GM19239 (cell line): ENCODE measurements at places on chromosomes 7 and 10.

GRCh38 chr10:22697800-22698199 lies 16.6 kb downstream of the PIP4K2A start:
- DNase-seq: no peak

DNA sequence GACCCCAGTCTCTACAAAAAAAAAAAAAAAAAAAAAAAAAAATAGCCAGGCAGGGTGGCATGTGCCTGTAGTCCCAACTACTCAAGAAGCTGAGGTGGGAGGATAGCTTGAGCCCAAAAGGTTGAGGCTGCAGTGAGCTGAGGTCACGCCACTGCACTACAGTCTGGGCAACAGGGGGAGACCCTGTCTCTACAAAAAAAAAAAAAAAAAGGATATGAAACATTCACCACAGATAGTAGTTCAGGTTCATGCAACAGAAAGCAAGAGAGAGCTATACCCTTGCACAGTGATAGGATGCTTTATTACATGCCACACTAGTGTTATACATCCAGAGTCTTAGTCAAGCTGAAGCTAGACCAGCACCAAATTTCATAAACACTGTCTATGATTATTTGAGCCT lies 148.4 kb upstream of the KAT6B start:
- DNase-seq: peak; percentile 36

DNA sequence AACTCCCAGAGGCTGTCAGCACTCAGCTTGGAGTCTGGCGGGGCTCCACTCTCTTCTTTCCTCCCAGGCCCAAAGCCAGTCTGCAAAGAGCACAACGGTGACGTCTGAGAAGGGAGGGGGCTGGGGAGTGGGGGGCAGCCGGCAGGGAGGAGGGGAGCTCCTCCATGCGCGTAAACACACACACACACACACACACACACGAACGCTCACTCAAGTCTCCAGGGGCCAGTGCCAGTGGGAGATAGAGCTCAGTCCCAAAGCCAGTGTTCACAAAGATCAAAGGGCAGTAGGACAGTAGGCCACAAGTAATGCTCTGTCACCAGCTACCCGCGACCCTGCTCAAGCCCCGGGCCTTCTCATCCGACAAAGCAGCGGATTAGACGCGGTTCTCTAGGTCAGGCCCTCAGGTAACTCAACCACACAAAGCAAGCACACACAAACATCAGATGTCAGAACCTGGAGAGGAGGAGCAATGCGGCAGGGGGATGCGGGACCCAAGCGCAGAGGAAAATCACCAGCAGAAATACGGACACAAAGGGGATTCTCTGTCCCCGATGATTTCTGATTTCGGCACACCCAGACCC lies 19.9 kb downstream of the TCAF1 start:
- no peak for DNase-seq

- DNase-seq: no peak
Observed at GRCh38 chr7:146645383-146645976, 528.9 kb downstream of the CNTNAP2 start.

DNA sequence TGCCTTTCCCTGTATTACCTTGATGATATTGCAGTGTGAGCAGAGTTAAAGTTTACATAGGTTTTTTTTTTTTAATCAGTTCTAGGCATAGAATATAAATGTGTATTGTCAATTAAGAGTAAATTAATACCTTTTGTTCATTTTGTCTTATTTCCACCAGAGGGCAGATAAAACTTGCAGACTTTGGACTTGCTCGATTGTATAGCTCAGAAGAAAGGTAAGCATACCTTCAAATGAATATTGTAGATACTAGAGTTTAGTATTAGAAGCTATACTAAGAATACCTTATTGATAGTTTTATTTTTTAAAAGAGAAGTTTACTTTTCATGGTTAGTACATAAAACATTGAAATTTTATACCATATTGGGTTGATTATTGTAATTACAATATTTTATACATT lies 86.8 kb downstream of the MPLKIP start:
- no peak for DNase-seq

DNA sequence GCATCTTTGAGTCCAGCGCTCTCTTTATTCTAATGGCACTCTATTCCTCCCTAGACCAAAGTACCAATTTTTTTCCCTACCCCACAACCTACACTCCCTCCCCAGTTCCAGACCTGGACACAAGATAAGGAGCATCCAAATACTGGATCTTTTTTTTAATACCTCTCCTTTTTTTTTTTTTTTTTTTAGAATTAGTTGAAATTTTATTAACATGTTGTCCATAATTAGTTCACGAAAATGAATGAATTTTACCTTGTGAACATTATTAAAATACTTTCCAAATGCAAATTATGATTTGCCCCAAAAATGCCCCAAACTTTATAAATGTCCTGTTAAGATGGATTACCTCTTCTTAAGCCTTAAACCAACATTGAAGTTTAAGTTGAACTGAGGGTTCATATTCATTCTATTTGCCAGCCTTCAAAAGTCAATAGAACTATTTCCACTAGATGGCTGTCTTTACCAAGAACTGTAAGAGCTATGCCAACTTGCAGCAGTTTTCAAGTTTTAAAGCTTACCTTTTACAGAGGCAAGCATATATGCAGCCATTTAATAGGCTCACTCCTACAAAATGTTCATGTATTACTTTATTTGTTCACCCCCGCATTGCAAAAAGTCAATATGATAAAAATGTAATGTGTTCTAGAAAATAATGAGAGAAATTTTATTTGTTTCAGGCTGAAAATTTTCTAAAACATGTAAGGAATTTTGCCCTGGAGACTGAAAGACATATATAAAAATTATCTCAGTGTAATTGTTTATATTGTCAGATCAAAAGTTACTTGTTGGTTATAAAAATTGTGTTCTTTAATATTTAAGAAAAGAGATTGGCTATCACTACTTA lies 39.7 kb upstream of the TNKS2 start:
- peak; percentile 9 for DNase-seq

- DNase-seq: no peak
Observed at GRCh38 chr7:24866004-24866615, 108.8 kb upstream of the GSDME start.

DNA sequence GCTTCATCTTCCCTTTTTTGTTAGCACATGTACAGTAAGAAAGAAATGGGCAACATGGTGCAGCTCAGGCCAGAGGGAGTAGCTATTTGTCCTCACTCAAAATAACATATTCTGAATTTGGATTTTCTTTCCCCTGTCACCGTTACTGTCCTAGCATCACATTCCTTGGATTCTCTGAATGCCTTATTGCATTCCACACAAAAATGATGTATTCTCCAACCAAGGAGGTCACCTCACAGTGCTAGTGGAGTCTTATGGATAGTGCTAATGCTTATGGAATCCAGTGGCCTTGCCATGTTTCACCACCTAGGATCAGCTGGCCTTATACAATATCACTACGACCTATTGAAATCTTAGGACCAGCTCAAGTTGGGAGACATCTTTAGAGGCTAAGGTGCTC lies 7.2 kb downstream of the PRSS58 start:
- DNase-seq: no peak

- DNase-seq: no peak
Observed at GRCh38 chr10:72702868-72703581, 11.1 kb downstream of the MCU start.

DNA sequence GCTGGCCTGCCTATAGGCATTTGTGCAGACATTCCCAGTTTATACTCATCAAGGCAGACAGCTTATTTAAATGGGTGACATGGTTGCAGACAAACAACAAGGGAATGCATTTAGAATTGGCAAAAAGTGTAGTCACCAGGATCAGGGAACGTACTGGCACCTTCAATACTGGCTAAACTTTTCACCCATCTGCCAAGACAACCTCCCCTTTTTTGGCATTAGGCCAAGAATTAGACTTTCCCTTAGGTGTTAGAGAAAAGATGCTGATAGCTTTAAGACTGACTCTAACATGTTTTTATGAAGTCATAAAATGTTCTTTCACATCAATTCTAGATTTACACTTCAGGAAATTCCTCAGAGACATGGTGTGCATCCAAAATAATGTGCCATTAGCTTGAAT lies 365.9 kb downstream of the PHTF2 start:
- DNase-seq: no peak

GRCh38 chr7:114450431-114450830 lies 35.8 kb downstream of the FOXP2 start:
- DNase-seq: no peak

DNA sequence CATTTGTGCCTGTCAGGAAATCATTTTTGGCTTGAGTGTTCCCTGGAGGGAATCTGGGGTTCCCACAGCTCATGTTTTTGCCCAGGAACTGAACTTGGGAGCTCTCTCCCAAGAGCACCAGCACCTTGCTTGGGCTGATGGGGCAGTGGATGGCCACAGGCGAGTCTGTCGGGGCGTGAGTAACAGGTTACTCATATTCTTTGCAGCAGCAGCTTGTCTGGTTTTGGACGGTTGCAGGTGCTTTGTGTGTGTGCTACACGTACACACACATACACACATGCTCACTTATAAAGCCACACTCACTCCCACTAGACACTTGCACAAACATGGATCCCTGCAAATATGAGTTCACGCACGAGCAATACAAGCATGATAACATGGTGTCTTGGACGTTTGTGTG lies 2.9 kb upstream of the PALD1 start:
- no peak for DNase-seq

GRCh38 chr10:19576576-19576975 lies 239.7 kb upstream of the PLXDC2 start:
- DNase-seq: no peak

DNA sequence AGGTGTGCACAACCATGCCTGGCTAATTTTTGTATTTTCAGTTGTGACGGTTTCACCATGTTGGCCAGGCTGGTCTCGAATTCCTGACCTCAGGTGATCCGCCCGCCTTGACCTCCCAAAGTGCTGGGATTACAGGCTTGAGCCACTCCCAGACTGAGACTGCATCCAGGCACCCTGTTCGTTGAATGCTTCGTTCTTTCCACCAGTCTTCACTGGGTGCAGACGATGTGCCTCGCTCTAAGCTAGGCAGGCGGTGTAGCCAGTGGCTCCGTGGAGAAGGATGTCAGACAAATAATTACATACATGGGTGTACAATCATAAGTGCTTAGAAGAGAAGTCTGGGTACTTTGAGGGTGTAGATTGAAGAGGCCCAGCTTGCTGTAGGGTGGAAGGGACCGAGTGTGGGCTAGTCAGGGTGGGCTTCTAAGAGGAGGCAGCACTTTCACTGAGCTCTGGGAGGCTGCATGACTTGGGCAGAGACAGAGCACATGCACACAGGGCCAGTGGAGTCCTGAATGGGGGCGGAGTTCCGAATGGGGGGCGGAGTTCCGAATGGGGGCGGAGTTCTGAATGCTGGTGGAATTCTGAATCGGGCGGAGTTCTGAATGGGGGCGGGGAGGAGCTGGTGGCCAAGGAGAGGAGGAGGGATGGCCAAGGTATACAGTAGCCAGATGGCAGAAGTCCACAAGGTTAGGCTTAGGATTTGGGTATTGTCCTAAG lies 74.3 kb downstream of the COL26A1 start:
- DNase-seq: no peak

- no peak for DNase-seq
Observed at GRCh38 chr10:99002392-99002791, 233.3 kb downstream of the HPSE2 start.

DNA sequence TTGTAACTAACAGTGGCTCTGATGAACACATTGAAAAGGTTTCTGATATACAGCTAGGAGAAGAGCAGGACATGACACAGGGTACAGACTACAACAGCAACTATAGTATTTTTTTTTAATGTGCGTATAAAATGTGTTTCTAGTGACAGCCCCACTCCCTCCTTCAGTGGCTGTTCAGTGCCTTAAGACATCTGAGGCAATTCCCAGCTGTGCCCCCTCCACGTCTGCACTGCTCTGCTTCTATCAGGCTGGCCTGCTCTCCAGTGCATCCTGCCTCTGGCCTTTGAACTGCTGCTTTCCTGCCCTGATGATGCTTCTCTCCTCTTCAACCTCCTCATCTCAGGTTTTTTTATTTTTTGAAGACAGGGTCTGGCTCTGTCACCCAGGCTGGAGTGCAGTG lies 111.2 kb downstream of the SPAG6 start:
- no peak for DNase-seq

GRCh38 chr7:26393818-26394217 lies 102.2 kb downstream of the SNX10 start:
- DNase-seq: no peak

DNA sequence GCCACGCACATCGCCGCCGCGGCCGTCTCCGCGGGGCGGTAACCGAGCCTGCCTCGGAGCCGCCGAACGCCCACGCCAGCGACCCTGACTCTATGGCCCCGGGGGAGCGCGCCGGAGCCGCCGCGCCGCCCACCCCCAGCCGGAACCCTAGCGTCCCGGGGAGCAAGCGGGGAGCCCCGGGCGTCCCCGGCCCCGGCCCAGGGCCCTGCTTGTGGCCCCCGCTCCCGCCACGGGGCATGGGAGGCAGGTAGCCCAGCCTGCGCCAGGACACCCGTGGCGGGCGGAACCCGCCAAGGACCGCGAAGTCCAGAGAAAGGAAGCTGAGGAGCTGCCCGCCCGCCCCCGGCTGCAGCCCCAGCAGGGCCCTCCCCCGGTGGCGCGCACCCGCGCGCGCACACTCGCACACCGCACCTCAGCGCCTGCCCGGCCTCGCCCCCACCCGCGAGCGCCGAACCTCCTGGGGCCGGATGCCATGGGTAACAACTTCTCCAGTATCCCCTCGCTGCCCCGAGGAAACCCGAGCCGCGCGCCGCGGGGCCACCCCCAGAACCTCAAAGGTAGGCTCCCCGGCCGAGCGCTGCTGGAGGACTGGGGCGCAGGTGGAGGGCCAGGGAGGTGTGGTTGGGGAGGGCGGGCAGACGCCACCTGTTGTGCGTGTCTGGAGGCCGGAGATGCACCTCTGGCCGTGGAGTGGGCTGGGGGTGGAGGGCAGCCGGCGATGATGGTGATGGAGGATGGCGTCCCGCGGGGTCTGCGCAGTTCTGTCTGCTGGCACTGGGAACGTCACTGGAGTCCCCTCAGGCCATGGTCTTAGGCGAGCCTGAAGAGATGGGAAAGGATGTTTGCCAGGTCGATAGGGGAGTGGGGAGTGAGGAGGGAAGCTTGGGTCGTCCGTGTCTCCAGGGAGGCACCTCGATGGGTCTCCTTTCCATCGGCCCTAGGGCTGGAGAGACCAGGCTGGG lies 692 bp downstream of the NEURL1 start:
- no peak for DNase-seq

- DNase-seq: no peak
Observed at GRCh38 chr7:101620991-101621390, 8.1 kb downstream of the MYL10 start.

DNA sequence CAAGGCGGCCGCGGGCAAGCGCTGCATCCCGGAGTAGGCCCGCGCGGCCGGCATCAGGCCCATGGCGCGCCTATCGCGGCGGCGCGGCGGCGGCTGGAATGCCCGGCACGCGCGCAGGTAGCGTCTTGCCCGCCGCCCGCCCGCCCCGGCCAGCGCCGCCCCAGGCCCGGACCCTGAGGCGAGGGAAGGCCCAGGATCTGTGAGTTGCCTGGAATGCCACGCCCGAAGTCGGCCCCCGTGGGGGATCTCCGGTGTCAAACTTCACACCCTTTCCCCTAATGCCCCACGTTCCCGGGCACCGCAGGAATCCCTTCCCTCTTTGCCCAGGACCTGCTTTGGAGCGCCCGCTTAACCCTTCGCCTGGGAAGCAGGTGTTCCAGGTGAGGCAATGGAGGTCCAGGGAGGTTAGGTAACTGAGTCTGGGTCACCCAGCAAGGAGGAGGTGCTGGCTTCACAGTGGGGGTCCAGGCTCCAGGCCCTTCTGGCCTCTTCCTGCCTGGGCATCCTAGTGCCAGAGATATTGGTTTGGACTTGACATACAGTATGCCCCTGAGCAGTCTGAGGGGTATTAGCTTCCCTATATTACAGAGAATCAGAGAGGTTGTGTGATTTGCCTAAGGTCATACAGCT lies 138.1 kb downstream of the ARHGAP22 start:
- no peak for DNase-seq

- DNase-seq: no peak
Observed at GRCh38 chr7:155917836-155918430, 105.7 kb upstream of the SHH start.
